Stimulated activated CD8-positive, alpha-beta memory T cell treated with anti-CD3 and anti-CD28 coated beads, Interleukin-2, amount 100 ng/mL, for 48 hours (primary cell): ENCODE measurements at places on chromosomes 3 and 15.

DNA sequence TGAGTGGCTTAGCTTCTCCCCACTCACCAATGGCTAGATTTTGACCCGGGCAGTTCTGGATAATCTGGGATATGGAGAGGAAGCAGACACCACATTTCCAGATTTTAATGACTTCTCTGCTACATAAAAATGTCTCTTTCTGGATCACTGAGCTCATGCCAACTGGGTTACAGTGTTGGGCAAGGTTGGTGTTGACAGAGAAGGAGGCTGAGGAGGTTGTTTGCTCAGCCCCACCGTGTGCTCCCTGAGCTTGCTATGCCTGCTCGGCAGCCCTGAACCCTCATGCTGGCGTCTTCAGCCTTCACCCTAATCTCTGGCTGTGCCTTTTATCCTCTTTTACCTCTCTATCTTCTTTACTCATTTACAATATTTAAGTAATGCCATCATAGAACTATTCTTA, 53.0 kb upstream of the KPNA4 start:
- no peak for DNase-seq

DNA sequence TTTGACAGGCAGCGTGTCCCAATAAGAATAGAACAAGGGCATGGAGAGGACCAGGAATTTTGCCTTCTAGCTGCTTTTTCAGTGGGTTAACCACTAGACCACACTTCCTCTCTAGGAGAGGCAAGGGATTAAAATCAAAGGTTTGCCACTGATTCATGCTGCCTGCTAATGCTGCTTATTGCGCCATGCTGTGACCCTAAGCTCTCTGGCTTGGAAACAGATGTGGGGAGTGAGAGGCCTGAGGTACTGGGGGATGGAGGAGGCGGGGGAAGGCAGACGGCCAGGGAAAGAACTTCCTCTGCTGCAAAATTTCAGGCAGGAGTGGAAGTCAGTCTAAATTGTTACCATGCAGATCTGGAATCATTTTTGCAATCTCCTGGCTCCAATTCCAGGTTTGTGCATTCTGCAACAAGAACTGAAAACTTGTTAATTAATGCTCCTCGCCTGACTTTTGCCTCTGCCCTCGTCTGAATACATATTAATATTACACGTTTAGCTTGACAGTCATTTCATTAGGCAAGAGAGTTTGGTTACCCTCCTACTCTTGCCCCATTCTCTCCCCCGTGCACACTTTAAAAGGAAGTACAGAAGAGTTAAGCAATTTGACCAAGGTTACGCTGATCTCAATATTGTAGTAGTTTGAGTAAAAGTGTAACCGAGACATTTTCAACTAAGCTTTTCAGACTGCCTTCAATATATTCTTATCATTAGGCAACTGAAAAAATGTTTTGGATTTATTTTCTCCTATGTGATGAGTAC, 121.7 kb upstream of the SPRED1 start:
- DNase-seq: no peak

DNA sequence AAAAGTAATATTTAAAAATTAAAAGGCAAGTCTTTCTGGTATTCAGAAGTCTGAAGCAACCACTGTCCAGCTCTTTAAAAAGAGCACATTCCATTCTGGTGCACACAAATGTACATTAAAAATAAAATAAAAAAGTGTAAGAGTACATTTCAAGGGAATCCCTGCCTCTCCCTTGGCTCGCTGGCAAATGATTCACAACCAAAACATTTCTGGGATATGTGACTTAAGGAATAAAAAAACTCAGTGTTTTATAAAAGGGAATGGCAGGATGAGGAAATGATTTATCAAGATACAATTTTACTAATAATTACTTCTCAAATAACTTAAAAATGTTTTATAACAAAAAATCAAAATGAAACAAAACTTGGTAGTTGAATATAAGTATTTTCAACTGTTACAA, 23.8 kb upstream of the ANXA2 start:
- no peak for DNase-seq

DNA sequence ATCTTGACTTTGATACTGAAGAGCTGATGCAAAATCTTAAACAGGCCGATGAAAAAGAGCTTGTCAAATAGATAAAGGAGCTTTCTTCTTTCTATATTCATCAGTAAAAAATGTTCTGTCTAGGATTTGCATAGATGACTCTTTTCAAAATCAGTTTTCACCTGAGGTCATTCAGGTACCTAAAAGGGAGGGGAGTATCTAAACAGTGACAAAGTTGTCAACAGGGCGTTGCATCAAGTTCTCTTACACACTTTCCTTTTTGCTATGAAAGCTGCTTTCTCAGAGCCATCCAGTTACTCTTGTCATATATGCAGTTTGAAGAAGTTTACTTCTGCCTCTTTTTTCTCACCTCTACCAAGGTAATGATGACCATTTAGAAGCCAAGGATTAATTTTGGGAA, 60.0 kb downstream of the AKAP13 start:
- no peak for DNase-seq

DNA sequence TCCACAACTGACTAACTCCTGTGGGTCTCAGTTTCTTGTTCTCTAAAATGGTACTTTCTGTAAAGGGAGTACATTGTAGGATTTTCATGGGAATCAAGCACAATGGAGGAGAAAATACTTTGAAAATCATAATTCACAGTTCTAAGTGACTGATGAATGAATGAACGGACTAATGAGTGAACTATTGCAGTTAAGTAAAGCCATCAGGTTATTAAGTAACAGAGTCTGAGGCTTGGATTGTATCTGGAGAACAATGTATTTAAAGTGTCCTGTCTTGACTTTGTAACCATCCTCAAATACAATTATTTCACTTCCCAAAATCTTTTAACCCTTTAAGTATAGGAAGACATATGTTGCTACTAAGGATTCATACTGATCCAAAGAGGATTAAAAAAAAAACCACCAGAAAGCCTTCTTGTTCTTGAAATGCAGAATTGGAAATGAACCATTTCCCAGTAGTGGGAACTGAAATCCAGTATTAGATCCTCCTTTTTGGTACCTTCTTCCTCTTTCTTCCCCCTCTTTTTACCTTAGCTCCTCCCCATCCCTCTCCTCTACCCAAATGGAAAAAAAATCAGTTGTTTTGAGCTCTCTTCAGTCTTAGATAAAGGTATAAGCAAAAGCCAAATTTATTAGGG, 13.2 kb upstream of the BCL6 start:
- no peak for DNase-seq

- DNase-seq: no peak
Observed at GRCh38 chr3:48598323-48599076, 3.4 kb upstream of the COL7A1 start.

- DNase-seq: no peak
Observed at GRCh38 chr3:101131767-101132166, 138.5 kb upstream of the ABI3BP start.

GRCh38 chr3:136882571-136882970, 20.6 kb downstream of the NCK1 start:
- no peak for DNase-seq

DNA sequence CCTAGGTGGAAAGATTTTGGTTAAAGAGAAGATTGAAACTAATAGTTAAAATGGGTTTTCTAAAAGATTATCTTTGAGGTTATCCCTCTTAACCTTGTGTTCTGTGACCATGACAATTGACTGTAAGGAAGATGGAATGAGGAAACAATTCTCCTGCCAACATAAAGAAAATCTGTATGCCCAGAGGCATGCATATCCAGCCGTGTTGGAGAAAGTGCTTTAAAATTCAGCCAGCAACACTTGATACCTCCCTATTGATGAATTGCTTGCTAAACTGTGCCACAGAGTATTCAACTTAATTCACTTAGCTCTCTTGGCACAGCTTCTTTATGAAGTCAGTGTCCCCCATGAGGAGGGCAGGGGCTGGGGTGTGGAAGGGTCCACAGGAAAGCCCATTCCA, 203.5 kb downstream of the UBE2E2 start:
- DNase-seq: no peak

GRCh38 chr3:156360963-156361362, 194.0 kb downstream of the SSR3 start:
- no peak for DNase-seq

- DNase-seq: no peak
Observed at GRCh38 chr15:66195621-66196230, 57.8 kb downstream of the MEGF11 start.

DNA sequence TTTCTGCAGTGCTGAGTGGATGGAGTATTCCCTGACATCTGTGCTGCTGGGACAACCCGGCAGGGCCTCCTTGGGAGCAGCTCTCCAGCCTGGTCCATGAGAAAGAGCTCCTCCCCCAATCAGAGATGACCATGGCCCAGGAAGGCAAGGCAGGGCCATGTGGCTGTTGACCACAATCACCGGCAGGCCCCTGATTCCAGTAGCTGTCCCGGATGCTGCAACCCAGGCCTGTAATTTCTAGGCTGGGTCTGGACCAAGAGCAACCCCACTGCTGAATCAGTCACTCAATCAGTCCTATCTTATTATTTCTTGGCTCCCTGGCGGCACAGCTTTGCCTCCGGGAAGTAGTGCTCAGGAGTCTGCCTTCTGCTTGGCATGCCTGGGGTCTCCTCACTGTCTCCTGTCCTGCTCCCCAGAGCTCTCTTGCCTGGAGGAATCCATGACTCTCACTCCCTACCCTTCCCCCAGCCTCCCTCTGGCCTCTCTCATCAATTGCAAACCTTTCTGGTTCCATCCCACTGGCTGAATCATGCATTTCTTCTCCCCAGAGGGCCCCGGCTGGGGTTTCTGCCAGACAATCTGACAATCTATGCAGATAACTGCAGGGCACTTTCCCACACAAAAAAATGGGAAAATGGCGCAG, 32.6 kb upstream of the ITGA11 start:
- no peak for DNase-seq

DNA sequence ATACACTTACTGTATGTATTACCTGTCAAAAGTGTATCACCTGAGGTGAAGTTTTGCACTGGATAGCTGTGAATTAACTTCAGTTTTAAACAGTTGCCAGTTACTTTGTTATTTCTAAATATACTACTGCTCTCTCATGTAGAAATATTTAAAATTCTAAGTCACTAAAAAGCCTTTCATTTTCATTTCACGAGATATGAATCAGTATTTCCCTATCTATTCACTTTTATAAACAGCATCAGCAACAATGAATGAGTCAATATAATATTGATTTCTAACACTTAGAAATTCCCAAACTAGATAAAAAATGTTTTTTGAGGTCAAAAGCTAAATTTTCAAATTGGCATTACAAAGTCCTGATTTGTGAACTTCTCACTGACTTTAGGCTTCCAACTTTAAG, 32.6 kb downstream of the UBE3A start:
- no peak for DNase-seq

DNA sequence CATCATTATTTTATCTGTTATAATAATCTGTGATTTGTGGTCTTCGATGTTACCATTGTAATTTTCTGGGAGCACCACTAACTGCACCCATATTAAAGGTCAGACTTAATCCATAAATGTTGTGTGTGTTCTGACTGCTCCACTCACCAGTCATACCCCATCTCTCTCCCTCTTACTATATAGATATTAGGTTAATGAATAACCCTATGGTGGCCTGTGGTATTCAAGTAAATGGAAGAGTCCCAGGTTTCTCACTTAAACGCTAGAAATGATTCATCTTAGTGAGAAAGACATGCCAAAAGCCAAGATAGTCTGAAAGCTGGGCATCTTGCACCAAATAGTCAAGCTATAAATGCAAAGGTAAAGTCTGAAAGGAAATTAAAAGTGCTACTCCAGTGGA, 1358.5 kb downstream of the ROBO2 start:
- no peak for DNase-seq

DNA sequence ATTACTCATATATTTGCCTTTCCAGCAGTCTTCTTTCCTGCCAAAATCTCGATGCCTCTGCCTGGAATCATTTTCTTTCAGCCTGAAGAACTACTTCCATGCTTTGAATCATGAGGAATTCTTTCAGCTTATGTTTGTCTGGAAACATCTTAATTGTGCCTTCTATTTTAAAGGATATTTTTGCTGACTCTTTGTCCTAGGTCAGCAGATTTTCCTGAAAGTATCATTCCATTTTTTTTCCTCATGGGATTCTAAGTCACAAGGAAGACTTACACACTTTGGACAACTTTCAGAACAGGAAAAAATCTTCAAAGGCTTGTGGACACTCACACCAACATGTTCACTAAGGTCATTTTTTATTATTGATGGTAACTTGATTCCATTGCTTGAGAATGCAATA, 10.1 kb downstream of the PRR23E start:
- DNase-seq: no peak
